ENCODE measurements at places on chromosomes 7 and 10.

GRCh38 chr10:22823109-22823508 lies 104.7 kb upstream of the ARMC3 start:
- no peak for DNase-seq

DNA sequence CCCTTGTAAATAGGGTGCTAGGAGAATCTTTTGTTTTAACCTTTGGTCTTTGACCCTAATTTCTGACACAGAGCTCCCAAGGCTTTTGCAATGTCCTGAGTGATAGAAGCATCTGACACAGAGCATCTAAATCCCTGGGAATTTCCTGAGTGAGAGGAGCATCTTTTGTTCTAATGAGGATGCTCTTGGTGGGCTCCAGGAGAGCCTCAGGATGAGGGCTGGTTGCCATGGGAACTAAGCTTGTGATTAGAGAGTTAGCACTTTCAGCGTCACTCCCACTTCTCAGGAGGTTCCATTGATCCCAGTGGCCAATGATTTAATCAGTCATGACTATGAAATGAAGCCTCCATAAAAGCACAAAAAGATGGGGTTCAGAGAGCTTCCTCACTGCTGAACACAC lies 264.8 kb downstream of the KIF20B start:
- DNase-seq = no peak

GRCh38 chr10:5599613-5600520 lies 66.5 kb downstream of the ASB13 start:
- DNase-seq = no peak

- no peak for DNase-seq
Observed at GRCh38 chr7:119482671-119483070, 790.3 kb upstream of the KCND2 start.

DNA sequence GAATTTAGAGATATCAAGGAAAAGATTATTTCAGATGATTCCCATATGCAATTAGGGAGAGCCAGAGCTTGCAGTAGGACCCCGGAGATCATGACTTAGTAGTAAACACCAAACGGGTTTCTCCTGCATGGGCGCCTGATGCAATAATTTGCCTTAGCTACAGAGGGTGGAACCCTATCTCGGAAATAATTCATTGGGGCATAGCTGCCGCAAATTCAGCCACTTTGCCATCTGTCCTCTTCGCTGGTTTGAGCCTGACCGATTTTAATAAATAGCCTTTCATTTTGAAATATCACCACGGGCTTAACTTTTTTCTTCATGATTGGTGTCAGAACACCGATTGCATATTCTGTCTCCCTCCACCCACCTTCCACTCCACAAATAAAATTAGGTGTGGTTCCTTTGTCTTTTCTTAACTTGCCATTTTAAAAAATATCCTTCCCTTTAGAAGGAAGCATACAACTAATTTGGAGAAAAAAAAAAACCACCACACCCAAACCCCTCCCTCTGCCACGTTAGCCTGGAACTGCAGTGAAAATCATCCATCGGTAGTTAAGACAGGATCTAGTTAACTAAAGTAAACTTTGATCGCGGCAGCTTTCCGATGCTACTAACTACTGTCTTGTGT lies 1.4 kb downstream of the GARS1 start:
- no peak for DNase-seq

Data from activated CD4-positive, alpha-beta T cell treated with anti-CD3 and anti-CD28 coated beads, Interleukin-2, amount 50 U/mL, for 1 hour (primary cell).